ENCODE measurements at places on chromosomes 2 and 18.

- no peak for DNase-seq
These were observed 384.1 kb downstream of the ERBB4 start for GRCh38 chr2:212154477-212154878.

DNA sequence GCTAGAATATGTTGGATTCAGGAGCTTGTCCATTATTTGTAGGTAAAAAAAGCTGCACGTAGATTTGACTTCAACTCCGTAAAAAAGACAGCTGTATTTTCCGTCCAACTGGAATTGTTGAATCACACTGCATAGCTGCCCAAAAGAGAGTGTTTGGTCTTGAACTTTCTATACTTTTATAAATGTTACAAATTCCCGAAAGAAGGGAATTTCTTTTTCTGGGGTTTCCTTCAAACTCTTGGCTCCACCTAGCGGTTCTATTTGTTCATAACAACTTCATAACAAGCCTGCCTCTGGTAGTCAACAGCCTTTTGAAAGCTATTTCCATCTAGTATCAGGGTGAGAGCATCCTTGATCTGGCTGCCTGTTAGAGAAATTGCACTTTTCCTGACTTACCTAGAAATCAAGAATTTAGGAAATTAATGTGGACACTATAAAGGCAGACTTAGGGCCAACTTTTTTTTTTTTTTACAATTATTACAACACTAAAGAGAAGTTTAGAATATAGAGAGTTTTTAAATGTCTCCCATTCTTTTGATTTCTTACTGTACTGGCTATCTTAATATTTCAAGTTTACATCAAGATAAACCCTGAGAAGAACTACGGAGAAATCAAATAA lies 48.1 kb downstream of the TMEM185B start:
- DNase-seq, result peak; percentile 28

DNA sequence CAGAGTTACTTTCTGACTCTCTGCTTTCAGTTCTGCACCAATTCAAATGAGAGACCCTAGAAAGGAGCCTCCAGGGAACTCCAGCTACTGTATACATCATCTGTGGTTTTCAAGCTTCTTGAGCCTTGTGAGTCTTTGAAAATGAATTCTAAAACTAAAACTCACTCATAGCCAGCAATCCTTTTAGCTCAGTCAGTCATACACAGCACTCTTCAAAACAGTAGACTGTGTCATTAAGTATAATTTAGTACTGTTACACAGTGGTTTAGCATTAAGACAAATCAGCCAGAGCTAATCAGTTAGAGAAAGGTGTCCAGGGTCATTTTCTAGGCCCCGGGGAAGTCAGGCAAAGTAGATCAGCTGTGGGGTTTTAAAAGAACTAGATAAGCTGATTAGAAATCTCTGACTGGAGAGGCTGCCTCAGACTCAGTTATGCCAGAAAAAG lies 322.1 kb upstream of the THUMPD2 start:
- no peak for DNase-seq

DNA sequence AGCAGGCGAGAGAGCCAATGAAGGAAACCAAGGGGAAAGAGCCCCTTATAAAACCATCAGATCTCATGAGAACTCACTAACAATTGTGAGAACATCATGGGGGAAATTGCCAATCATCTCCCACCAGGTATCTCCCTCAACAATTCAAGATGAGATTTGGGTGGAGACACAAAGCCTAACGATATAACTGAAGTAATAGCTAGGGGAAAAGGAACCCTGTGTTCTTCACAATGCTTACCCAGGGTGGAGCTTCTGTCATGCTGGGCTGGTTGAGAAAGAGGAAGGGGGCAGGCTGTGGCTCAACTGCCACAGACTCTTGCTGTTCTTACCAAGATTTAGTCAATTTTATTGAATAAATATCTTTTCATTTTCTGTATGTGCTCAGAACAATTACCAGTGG lies 392.1 kb upstream of the HS6ST1 start:
- no peak for DNase-seq

- DNase-seq, result no peak
These were observed 576.2 kb upstream of the HS6ST1 start for GRCh38 chr2:128894896-128895295.

- no peak for DNase-seq
These were observed 41.6 kb downstream of the RHBDD1 start for GRCh38 chr2:226877491-226877890.

DNA sequence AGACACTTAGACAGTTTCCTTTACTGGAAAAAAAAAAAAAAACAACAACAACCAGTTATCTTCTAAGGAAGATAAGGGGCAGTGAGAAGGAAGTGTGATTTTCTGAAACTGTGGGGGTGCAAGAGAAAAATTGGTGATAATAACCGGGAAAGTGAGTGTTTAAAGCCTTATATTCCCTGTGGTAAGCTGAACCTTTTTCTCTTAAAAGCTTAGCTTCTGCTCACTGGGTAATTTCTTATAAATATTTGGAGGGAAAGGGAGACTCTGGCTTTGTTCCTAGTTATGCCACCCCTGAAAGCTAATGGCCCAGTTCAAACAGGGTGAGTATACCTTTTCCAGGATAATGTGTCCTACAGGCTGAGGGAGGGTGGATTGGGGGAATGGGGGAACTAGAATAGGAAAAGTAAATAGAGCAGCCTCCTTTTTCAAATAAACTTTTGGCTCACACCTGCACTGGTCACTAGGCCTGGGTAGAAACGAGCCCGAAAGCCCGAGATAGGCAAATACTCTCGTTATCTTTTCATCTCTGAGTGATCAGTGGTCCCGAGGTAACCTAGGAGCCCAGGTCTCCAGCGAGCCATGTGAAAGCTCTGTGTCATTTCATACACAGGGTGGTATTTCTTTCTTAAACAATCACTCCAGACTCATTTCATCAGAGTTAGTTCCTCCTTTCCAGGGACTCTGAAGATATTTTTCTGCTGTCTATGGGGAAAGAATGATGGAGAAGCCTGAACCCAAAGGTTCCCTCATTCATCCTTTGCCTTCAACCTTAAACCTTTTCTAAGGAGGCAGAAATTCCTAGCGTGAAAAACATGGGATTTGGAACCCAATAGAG lies 15.5 kb upstream of the SRBD1 start:
- DNase-seq, result no peak

DNA sequence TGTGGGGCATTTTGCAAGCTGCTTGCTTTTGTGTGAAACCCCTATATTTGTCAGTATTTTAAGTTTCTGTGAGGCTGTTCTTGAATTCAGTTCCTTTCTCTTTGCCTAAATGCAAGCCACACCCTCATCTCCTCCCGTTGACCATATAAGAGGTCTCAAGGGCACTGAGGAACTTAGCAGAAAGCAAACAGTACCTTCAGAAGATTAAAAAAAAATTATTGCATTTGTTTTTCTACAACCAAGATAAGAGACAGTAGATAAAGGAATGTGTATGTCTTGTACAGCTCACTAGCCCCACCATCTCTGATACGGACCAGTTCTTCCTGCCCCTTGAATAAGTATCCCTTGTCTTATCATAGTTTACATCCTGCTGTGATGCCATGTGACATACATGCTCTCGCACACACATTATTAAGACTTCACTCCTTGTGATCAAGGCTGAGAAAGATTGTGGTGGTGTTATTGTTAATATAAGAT lies 64.2 kb downstream of the NPAS2 start:
- DNase-seq, result no peak
